ENCODE measurements at places on chromosomes 6 and 20.
A peak's percentile ranks its signal among the peaks of the same experiment; 100 is the strongest.

- DNase-seq, result no peak
Observed at GRCh38 chr6:83114164-83114563, 46.7 kb downstream of the DOP1A start.

DNA sequence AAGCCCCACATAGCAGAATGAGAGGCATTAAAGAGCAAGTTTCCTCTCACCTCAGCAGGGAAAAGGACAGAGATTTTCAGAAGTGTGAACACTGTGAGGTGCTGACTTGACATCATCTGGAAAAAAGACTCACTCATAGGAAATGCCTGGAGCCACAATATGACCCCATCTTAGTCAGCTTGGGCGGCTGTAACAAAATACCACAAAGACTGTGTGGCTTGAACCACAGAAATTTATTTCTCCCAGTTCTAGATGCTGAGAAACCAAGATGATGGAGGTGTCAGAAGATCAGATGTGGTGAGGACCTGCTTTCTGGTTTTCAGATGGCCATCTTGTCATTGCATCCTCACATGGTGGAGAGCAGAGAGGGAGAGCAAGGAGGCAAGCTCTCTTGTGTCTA is 253.1 kb downstream of the ADGB start:
- DNase-seq, result no peak

GRCh38 chr20:50124496-50124895 is 11.5 kb upstream of the UBE2V1 start:
- no peak for DNase-seq

DNA sequence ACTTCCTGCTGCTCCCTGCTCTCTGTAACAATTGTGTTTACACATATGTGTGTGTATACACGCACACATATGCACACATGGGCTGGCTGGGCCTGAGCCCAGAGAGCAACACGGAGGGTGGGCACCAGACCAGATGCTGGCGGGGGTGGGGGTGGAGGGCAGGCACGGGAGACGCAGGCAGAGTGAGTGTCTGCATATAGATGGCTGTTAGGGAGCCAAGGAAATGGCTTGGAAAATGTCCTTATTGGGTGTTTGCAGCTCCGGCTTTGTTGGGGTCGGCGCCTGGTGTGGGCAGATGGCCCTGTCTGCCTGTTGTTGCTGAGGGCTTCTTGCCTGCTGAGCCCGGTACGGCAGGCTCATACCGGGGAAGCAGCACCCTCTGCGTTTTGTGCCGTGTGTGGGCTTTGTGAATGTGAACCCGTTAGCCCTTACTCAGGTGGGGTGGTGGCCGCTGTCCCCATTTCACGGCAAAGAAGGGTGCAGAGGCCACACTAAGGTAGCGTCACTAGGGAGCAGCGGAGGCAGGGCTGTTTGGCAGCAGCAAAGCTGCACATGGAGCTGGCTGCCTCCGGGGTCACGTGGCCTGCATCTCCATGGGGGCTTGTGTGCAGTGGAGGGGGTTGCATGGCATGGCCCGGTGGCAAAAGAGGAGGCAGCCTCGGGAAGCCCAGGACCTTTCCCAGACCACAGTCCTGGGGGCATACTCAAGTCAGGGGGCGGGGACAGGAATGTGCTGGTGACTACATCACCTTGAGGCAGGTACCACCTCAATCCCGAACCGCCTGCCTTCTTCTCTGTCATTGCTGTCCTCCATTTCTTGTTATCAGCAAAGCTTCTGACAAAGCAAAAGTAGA is 47.4 kb upstream of the SRF start:
- DNase-seq, result no peak

DNA sequence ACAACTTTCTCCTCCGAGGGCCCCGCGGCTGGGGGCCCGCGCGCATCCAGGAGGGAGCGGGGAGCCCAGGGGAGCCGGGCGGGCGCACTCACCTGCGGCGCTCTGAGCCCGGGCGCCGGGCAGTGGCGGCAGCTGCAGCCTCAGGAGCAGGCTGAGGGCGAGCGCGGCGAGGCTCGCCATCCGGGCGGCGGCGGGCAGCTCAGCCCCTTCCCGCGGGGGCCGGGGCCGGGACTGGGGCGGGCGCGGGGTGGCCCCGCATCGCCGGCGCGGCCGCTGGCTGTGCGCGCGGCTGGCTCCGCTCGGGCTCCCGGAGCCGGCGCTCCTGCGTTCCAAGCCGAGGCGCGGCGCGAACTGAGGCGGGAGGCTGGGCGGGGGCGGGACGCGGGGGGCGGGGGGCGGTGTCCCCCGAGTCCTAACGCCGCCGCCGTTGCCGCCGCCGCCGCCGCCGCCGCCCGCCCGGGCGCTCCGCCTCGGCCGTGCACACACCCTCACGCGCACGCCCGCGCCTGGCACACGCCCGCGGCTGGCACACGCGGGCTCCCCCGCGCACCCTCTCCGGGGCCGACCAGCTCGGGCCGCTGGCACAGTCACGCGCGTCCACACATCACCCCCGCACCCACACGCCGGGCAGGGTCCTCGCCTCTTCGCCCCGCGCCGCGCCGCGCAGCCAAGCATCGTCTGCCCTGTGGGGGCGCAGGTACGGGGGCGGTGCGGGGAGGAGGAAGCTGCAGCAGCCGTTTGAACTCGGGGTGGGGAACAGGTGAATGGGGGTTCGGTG is at the start of gene PTPRT:
Gene PTPRT (minus strand): TSS at position 353 of the 778 bp plus-strand sequence. CDS start 173 bp downstream, at position 180.
- peak; percentile 55 for DNase-seq

DNA sequence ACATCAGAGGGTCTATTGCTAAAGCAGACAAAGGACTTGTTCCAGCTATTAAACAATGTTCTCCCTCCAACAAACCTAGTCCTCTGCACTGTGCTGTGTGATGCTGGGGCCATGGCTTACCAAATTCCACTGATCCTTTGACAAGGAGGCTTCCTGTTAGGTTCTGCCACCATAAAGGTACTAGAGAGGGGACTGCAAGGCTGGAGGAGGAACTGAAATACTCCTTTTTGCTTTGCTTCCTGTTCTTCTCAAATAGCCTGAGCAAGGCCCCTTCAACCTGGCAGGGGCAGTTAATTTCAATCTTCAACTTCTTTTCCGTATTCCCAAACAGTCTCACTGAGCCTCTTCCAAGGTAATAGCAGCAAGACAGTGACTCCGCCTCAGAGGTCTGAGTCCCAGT is 286.4 kb upstream of the IRAK1BP1 start:
- no peak for DNase-seq

GRCh38 chr6:170128346-170128745 is 162.5 kb downstream of the DLL1 start:
- DNase-seq, result peak; percentile 32

DNA sequence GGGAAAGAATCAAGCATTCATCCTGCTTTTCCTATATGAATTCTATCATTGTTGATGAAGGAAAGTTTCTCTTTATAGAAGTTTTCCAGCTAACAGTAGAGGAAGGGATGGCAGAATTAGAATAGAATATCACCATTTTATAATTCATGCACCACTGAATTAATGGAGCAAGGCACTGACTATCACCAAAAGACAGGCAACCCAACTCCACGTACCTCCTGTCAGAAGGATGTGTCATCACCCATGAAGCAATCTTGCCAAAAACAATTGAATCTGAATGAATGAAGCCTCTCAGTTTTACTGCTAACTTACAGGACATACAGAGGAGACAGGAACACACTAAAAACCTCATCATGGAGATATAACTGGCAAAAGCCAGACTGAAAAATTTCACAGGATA is 122.4 kb downstream of the NFATC2 start:
- DNase-seq, result no peak

- no peak for DNase-seq
Observed at GRCh38 chr20:41512624-41513023, 105.6 kb downstream of the CHD6 start.

DNA sequence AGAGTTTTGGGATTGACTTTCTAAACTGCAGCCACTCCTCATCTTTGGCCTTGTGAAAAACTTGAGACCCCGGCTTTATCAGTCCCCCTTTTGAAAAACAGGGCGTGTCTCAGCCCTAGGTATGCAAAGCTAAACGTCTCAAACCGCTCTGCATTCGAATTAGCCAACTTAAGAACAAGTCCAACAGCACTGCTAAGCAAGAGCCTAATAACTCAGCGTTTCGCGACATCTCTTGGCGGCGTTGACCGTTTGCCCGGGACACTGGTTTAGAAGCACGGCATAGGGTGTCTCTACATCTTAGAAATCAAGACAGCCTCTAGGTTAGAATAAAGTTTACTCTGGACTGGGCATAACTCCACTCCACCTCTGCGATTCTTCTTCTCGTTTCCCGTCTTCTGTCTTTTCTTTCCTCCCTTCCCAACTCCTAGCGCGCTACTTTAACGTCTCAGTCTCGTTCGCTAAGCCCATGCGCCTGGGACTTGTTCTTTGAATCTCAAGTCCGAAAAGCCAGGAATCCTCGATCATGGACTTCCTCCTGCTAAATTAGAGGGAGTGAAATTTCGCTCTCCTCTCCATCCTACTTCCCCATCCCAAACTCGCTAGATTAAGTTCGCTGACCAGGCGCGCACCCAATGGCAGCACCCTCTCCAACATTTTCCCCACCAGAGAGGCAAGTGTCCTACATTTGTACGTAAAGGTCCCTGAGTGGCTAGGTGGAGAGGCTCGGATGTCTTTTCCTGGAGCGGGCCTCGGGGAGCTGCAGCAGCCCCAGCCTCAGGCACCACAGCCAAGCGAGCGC is 10.5 kb upstream of the TFAP2A start:
- DNase-seq, result no peak

GRCh38 chr6:129730477-129731165 is 20.6 kb upstream of the ARHGAP18 start:
- DNase-seq, result no peak

DNA sequence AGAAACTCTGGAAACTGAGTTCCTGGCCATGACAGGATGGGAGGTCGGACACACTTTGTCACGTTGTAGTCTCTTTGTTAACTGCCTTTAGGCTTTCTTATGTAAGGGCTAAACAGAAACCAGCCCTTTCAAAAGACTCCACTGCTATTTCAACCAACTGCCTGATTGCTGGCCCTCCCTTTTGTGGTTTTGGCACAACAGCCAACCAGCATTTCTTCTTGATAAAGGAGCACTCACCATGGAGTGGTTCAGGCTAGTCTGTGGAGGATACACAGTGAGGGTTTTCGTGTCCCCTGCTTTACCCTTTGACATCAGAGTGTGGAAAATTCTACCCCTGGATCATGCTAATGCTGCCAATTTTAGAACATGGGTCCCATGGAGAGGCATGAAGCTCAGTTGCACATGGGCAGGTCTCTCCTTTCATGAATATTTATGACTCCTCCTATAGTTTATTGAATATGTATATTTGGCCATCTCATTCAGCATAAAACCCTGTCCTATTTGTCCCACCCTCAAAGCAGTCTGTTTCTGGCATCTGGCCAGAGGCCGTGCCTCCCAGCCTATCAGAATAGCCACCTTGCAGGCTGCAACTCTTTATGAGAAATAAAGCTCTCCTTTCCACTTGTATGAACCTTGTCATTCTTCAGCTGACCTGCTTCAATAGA is 148.3 kb downstream of the HS3ST5 start:
- DNase-seq, result no peak

DNA sequence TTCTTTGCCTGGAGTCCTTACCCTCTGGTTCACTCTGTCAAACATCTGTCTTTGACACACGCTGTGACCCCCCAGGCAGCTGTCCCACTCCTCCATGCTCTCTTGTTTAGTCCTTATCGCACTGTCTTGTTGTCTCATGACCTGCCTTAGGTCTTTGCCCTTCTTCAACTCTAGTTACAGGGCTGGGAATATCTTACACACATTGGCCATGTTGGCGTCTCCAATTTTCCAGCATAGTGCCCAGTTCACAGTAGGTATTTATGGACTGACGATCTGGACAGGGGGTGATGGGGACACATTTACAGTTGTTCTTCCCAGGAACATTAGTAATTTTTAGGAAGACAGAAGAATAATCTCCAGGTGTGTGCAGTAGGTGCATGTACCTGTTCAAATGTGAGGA is 129.7 kb upstream of the SLC22A16 start:
- DNase-seq, result no peak

DNA sequence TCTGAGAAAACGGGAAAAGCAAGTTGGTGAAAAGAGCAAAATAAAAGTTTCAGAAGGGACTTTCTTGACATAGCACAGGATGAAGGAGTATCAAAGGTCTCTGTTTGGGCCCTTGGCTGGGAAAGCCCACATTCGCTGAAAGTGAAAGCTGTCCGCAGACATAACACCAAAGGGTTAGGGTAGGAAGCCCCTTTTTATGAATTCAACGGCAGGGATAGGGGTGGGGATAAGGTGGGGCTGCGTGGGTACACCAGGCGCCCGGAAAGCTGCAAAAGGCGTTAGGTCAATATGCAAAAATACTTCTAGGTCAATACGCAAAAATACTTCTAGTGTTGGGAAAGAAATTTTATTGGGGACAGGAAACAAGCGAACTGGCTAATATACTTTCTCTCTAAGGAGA is 135.1 kb downstream of the OR2B2 start:
- no peak for DNase-seq

- no peak for DNase-seq
Observed at GRCh38 chr6:134240665-134241431, 77.1 kb downstream of the SGK1 start.

DNA sequence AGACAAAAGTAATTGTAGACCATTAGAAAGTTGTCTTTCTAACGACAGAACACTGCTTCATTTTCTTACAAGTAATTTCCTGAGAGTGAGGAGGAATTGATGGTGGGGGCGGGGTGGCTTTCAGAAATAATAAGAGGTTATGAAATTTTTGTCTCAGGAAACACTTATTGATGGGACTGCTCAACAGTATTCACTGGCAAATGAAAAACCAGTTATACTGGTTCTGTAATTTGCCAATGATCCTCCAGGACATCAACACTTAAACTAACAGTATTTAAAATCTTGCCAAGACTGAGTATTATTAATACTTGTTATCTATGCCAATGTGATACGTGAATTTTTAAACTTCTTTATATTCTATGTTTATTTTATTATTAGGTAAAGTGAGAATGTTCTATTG is 41.8 kb upstream of the FUT9 start:
- no peak for DNase-seq

DNA sequence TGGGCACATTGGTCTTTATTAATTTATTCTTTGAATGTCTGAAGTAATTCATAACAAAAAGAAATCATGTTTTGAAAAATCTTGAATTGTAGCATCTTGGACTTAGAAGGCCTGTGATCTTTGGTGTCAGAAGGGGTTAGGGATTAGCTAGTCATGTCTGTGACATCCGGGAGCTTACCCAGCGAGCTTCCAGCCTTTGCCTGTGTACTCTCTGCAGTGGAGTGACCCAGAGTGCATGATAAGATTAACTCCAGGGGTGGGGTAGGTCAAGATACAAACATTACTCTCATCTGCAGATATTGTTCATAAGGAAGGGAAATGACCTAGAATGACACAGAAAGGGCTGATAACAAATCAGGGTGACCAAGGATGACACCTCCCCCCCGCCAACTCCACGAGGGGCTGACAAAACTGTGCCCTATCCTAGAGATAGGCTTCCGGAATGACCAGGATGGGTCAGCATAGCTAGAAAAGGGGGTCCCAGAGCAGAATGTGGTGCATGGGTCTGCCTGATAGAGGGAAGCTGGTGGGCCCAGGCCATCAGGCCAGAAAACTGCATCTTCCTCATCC is 56.6 kb upstream of the BLCAP start:
- no peak for DNase-seq

GRCh38 chr6:73139681-73140383 is 85.5 kb downstream of the KHDC1L start:
- DNase-seq, result no peak

GRCh38 chr6:12477616-12478015 is 187.5 kb downstream of the EDN1 start:
- DNase-seq, result no peak

Data from ecto neural progenitor cell (in vitro differentiated cells).